ENCODE measurements at places on chromosomes 2 and 18.

DNA sequence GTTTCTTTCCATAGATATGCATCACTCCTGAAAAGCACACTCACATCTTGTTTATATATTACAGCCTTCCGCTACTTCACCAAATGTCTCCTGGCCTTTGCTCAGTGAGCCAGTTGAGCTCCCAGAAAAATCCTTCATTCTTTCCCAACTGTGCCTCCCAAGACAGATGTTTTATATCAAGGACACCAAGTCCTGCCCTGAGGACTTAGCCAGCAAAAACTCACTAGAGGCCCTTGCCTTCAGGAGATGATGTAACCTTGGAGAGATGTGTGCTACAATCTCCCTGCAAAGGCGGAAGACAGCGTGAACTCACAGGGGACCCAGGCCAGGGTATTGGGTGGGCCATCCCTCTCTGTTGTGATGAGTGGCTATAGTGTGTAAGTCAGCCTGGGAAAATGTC lies 86.1 kb upstream of the CTAGE1 start:
- no peak for DNase-seq

DNA sequence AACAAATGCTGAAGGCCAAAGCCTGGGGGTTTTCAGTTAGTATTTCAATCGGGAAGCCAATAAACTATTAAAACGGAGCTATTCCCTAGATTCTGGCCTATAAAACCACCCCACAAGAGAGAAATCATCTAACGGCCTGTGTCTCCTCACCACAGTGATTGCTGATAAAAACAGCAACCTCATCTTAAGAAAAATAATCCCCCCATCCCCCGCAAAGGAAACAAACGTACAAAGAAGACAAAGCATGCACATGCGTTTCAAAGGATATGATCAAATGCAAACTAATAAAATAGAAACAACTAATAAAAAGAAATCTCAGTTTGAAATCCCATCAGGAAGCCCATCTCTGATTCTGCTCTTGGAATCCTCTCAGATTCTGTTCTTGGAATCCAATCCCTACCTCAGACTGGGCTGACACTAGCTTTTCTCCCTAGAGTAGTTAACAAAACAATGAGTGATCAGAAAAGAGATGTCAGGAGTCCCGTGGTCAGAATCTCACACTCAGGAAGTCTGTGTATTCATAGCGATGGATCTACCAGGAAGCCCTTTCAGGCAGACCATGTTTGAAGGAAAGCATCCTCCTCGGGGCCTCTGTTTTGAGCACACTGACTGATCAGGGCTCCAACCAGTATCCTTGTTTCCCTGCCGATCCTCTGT lies 150.7 kb downstream of the THADA start:
- DNase-seq, result no peak

- DNase-seq, result no peak
Observed at GRCh38 chr18:27057519-27058234, 127.4 kb downstream of the CHST9 start.

- DNase-seq, result no peak
Observed at GRCh38 chr2:121015971-121016485, 269.0 kb downstream of the TFCP2L1 start.

DNA sequence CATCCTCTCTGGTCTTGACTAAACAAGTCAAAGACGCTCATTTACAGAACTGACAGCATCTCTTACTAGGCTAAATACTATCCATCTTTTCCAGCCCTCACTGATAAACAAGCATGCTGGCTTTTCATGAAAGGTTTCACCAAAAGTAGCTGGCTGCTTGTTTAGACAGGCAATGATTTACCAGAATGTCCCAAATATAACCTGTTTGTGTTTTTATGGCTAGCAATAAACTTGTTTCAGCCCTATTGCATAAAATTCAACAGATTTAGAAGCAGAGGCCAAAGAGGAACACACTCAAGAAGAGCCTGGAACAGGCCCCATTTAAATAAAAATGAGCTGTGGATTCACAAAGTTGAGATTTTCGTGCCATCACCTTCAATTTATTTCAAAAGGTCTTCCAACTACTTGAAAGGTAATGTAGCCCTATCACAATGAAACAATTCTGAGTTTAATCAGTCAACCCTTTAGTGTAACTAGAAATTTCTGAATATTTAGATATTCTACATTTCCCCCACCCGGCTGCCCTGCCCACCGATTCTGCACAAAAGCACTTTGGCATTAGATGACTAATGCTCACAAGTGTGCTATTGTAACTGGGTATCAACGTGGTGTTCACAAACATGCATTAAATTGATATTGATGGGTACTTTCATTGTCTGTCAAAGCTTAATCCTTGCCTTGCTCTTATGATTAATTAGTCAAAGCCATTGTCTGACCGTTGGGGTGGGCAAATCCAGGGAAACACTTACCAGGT lies 54.0 kb downstream of the ST6GAL2 start:
- DNase-seq, result no peak
